ENCODE measurements at places on chromosomes 1 and 21. TPM values are rescaled to one million over a fixed set of nuclear protein-coding genes. Genes with fewer than 3 reads are reported as not detected.

GRCh38 chr1:15625056-15625917, 8.0 kb downstream of the DDI2 start:
- DNase-seq, result no peak

GRCh38 chr1:9766759-9767442, 56.9 kb downstream of the CLSTN1 start:
- DNase-seq, result no peak

DNA sequence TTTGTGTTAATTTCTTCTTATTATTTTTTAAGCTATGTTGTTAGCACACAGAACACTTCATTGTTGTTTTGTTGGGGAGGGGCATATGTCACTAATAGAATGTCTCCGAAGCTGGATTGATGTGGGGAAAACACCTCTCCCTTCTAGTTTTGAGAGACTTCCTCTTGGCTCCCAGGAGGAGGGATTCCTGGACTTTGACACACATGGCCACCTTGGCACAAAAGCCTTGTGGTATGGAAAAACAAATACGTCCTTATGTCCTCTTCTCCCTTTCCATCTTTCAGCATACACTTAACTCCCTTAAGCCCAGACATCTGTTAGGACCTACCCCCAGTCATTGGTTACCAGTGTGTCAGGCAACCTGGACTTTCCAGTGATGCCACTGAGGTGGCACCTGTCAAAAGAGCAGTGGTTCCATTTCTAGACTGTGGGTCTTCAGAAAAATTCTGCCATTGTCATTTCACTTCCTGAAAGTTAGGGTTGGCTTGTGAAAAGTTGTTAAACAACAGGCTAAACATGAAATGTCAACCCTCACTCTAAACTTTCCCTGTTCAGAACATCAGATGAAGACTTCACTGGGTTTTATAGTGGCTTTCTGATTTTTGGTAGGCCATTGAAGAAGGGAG, 12.5 kb upstream of the ABCB10 start:
- DNase-seq, result no peak

DNA sequence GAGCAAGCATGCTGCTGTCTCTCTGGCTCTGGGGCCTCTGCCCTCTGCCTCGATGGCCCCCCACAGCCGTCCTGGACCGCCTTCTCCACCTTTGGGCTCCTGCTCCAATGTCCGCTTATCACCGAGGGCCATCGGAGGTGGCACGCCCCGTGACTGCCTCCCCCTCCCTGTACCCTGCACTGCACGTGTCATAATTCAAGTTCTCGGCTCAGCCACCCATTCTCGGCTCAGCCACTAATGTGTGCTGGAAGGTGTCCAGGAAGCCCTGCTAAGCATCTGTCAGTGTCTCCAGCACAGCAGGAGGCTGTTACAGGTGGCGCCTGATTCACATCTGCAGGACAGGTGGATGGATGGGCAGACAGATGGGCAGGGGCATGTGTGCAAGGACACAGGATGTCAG, 45.5 kb downstream of the TP73 start:
- no peak for DNase-seq

DNA sequence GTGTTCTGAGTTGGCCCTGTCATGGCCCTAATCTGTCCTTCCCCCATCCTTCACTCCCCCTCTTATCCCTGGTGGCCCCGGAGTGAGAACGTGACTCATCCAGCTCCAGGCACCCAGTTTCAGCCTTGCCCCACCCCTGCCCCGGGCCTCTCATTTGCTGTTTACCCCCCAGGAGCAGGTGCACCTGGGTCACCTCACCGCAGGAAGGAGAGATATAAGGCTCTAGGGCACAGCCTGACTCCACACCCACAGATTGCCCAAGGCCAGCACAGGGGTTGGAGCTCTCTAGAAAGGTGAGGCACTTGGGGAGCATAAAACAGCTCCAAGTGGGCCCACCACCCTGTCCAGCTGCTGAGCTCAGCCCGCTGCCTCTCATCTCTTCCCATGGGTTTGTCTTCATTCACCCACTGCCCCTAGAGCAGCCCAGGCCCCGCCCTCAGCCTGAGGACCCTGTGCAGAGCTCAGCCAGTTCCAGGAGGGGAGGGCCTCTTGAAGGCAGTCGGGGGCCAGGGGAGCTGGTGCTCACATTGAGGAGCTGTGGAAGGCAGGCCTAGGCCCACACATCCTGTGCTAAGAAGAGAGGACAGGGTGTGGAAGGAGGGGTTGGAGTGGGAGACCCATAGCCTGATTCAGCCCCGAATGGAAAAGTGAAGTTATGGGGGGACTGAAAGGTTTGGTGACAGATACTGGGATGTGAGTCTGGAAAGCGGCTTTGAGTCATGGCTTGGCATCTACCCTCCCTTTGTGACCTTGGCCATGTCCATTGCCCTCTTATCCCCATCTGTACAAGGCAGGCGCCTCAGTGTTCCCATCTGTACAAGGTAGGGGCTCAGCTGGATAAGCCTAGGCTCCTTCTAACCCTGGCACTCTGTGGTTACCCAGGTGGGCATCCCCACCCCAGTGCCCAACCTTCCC, 16.1 kb upstream of the GPR37L1 start:
- DNase-seq, result peak; percentile 78

GRCh38 chr1:30988045-30988444, 77.5 kb downstream of the PUM1 start:
- DNase-seq, result no peak

- no peak for DNase-seq
Measured at GRCh38 chr1:179095924-179096323, 14.1 kb downstream of the TOR3A start.

Gene PARS2
- total RNA-seq, result 8.9 TPM

GRCh38 chr1:220894025-220894923, 15.0 kb downstream of the HLX start:
- DNase-seq, result no peak

- DNase-seq, result no peak
Measured at GRCh38 chr1:87007323-87007722, 92.9 kb downstream of the HS2ST1 start.

DNA sequence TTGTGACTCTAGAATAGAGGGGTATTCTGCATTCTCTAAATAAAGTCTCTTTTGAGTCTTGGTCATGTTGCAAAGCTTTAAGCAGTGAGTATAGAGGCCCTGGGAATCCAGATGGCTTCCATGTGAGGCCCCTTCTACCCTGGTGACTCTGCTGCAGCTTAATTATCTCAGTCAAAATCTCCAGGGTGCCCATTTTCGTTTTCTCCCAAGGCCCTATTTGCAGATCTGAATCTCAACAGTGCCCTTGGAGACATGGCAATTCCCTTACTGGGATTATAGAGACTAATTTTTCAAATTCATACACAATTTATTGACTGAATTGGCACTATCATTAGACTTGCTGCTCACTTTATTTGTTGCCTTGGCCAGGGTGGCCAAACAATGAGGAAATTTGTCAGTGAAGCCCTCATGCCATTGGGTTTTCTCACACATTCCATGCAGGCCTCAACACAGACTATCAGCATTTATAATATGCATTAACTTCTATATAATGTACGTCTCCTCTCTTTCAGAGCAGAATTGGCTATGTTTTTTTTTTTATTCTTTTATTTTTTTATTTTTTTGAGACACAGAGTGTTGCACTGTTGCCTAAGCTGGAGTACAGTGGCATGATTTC, 35.1 kb downstream of the PROX1 start:
- no peak for DNase-seq

DNA sequence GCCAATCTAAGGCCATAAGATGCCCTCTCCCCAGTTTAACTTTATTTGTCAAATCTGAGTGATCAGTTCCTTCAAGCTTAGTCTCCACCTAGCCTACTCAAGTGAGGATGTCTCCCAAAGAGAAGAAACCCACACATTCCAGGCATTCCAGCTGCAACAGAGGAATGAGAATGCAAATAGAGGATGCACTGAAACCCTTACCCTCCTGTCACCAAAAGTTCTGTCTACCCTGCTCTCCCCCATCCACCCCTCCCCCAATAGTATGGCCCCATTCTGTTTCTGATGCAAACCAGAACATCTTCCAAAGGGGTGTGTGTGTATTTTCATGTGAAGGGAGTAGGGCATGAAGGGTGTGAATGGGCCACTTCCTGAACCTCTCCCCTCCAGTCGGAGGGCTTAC, 3.0 kb downstream of the DUSP23 start:
- DNase-seq, result no peak

DNA sequence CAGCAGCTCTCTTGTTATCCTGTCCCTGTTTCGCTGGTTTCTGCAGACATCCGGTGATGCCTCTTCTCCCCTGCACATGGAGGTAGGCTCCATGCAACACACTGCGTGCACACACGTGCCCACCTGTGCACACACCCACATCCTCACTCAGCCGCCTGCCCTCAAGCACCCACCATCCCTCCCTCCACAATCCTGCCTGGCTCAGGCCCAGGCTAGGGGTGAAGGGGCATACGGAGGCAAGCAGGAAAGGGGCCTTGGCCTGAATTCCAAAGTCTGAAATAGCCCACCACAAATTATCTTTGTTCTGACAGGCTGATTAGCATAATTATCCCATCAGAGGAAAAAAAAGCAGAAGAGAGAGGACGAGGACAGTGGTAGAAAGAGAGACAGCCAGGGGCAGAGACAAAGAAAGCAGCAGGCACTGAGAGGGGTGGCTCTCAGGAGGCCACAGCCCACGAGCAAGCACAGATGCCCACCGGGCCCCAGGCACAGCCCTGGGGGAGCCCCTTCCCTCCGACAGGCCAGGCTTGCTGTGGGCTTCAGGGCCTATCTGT, 73.2 kb downstream of the GRIK3 start:
- DNase-seq, result no peak

- DNase-seq, result no peak
Measured at GRCh38 chr21:23162198-23162946, 2164.2 kb downstream of the NCAM2 start.

Gene PTGER3
- 19.2 TPM for total RNA-seq

Gene TRIM58
- total RNA-seq, result 8.0 TPM

Gene LMOD1
- 84.5 TPM for total RNA-seq

GRCh38 chr1:222852326-222852725, 37.5 kb downstream of the DISP1 start:
- no peak for DNase-seq

DNA sequence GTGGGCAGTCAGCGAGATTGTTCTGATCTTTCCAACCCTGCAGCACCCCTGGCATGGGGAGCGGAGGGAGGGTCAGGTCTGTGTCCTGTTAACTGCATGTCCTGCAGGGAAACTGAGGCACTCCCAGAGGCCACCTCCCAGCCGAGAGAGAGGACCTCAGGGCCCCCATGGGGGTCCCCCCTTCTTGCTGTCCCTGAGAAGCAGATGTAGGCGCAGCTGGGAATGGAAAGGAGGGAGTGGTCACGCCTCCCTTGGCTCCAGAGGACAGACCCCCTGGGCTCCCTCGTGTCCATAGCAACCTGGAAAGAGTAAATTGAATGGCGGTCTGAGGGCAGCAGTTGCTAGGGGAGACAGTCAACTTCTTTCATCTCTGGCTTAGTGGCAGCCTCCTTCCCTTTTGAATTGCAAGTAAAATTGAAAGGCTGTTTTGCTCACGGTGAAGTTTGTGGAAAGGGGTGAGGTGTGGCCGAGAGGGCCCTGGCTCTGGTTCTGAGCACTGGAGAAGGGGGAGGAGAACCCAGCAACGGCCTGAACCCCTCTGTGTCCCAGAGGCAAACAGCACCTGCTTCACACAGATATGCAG, 4.9 kb downstream of the CROCC start:
- DNase-seq, result no peak

Gene TMED5
- 72.8 TPM for total RNA-seq

Gene LRRC3
- total RNA-seq, result 3.2 TPM

Gene FABP3
- total RNA-seq, result 34.8 TPM

DNA sequence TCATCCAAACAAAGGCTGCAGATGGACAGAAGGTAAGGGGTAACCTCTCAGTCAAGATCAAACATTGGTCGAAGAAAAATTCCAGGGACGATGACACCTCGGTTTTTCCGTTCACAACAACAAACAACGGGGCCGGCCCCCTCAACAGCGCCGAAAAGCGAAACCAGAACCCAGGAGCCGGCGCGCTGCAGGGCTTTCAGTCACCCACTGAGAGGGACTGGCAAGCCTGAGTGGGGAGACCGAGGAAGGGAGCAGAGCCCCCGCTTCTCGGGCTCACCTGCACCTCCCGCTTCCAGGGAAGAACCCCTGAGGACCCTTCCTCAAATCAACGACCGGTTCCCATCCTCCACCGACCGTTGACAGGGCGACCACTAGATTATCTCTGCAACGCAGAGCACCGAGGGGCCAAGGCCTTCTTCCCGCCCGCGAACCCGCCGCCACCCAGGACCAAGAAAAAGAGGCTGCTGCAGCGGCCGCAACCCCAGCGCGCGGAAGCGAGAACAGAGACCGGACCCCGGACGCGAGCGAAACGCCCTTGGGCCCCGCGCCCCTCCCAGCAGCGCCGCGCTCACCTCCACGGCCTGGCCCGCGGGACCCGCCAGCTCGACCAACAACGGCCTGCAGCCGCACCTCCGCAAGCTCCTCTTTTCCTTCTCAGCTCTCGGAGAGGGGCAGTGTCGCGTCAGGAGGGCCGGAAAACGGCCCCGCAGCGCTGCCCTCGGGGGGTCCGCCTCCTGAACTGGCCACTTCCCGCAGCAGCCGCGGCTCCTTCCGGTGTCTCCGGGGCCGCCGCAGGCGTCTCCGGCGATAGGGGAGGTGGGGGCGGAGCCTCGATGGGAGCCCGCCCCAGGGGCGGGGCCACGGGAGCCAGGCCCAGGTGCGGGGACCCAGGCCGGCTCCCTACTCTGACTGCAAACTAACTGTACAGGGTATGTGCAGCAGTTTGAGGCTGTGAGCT, at the start of gene USP33:
Gene USP33 (minus strand): TSS at position 782 of the 958 bp plus-strand sequence. CDS start 18,155 bp downstream, outside the sequence.
- peak; percentile 92 for DNase-seq

DNA sequence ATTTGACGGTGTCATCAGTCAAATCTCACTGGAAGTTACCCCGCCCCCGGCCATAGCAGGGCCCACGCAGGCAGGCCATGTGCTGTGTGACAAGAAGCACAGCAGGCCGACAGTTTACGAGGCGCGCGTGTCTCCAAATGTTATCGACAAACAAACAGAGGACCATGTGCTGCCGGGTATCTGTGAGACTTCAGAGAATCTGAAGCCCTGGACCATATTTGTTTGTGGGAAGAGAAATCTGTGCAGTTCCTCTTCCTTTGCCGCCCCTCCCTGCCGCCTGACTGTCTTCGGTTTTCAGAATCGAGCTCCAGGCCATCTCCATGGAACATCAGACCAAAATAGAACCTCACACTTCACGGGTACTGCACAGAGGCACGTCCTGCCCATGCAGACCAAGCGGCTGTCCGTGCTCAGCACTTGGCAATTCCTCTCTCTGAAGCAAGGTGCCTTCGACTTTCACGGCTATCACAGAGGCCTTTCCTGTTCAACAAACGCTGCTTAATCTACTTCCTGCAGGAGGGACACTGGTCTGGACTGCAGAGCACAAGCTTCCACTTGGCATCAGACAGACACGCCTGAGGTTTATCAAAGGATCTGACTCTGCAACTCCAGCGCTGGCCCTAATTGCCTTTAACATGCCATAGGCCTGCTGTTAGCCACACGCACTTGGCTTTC, 135.7 kb upstream of the KRTAP19-8 start:
- peak; percentile 84 for DNase-seq

All from adrenal gland (tissue), 19 donors.